ENCODE measurements at places on chromosomes 13 and 19.

DNA sequence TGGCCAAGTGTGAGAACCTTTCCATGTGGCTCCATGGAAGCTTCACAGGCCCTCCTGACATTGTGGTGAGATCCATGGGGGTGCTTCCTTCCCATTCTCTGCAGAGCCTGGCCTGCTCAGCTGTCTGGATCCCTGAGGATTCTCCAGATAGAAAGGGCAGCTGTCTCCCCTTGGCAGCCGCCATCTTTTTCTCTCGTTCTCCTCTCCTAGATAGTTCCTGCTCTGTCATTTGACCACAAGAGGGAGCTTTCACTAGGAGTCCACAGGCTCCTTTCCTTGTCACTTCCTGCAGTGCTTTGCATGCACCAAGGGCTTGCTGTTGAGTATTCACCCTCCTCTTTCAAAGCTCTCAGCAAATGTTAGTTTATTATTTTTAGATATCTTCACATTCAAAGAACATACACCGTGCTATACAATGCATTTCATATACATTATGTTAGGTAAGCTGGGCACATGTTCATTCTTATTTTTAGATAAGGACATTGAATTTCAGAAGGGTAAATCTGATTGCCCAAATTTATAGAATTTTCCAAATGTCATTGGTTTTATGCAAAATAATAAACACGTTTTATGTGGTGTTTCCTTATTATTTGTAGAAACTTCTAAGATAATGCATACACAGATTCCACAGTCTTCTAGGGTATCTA is 133.2 kb downstream of the FRY start:
- DNase-seq = no peak

GRCh38 chr19:28633319-28634018 is 579.5 kb downstream of the UQCRFS1 start:
- DNase-seq = no peak

DNA sequence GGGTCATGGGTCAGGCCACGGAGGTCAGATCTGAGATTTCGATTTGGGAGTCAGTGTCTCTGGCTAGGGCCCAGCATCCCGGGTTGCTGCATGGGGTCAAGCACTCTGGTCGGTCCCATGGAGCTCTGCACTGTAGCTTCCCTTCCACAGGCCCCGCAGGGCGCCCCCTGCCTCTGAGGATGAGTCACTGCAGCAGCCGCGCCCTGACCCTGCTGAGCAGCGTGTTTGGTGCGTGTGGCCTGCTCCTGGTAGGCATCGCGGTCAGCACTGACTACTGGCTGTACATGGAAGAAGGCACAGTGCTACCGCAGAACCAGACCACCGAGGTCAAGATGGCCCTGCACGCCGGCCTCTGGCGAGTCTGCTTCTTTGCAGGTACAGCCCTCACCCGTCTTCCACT is 3.6 kb downstream of the CACNG7 start:
- DNase-seq = no peak

- DNase-seq = no peak
Observed at GRCh38 chr13:54373211-54373610, 1344.6 kb downstream of the OLFM4 start.

DNA sequence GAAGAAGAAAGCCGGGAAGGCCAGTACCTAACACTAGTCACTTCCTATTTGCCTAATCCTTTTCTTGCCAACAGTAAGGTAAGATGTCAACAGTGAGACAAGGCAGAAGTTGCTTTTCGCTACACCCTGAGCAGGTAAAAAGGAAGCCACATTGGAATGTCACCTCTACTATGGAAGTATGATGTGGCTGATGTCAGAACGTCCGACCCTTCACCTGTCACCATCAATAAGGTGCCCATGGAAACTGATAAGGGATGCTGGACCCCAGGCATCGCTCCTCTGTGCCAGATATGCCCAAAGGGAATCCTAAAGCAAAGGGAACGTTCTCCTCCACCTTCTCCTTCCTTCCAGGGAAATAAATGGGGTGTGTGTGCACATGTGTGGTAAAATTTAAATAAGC is 34.3 kb downstream of the COL4A1 start:
- no peak for DNase-seq

DNA sequence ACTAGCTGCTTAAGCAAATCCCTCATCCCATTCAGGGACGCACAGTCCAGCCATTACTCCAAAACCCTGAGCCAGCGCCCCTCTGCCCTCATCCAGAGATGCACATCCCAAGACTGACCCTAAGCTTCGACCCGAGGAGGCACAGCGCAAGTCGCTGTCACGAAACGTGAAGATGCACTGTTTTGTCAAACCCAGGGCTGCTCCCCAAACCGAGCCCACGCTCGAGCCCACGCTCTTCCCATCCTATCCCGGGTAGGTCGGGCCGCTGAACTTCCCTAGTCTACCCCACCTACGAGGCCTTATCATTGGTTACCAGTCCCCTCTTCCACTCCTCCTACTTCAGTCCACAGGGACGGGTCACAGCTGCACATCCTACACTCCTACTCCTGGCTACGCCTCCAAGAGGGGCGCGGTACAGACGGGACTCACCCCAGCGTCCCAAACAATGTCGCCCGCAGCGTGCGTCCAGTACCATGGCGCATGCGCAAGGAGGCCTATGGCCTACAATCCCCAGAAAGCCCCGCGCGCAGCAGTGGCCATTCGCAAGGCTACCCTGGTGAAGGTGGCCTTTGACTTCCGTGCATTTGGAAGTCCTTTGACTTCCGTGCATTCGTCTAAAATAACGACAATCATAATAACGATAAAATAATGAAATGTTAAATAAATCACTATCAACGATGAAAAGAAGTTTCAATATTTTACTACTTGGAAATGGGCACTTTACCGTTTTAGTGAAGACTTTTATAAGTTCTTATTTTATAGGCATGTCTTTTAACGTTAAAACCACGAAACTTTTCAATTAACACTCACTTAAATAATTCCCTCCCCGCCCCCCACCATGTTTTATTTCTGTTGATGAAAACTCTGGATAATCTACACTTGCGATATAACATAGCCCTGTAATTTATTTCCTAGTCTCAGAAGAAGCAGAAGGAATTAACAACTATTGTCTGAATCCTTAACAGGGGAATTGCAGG is at the start of gene ZNF285:
Gene ZNF285 (minus strand): TSS at position 470 of the 977 bp plus-strand sequence. CDS start 4,395 bp downstream, outside the sequence.
- DNase-seq = peak; percentile 93

GRCh38 chr13:60590800-60591747 is 194.1 kb downstream of the TDRD3 start:
- no peak for DNase-seq

DNA sequence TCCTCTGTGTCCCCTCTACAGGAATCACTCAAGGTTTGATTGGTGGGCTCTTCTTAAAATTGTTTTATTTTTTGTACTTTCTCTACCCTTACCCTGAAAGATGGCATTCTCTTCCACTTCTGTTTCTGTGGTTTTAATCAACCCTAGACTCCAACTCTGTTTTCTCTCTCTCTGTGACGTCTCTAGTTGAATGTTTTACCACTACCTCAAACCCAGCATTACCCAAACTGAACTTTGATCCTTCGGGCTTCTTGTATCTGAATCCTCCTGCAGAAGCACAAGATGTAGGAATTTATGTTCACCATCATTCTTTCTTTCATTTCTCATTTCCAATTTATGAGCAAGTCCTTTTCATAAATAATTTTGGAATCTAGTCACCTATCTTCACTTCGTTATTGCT is 39.9 kb downstream of the PCCA start:
- no peak for DNase-seq

DNA sequence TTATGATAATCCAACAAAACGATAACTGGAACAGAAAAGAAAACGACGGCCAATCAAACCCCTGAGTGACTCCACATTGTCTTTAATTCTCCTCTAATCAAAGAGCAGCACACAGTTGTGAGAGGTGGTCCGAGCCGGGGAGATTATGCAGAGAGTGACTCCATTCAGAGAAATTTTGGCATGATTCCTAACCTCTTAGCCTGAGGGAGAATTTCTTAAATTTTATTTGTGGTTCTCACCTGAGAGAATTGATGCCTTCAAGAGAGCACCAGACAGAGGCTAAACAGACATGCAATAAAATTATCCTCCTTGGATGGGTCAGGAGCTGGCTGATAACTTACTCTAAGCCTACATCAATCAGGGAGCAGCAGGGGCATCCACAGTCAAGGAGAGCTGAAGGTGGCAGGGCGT is 310.0 kb upstream of the KLF12 start:
- no peak for DNase-seq

GRCh38 chr19:18225702-18226468 is at the start of gene PDE4C:
Gene PDE4C (minus strand): TSS chr19:18226438. CDS start chr19:18226415, 23 bp downstream.
- DNase-seq = no peak

GRCh38 chr13:71018995-71019394 is 848.0 kb downstream of the DACH1 start:
- DNase-seq = no peak

DNA sequence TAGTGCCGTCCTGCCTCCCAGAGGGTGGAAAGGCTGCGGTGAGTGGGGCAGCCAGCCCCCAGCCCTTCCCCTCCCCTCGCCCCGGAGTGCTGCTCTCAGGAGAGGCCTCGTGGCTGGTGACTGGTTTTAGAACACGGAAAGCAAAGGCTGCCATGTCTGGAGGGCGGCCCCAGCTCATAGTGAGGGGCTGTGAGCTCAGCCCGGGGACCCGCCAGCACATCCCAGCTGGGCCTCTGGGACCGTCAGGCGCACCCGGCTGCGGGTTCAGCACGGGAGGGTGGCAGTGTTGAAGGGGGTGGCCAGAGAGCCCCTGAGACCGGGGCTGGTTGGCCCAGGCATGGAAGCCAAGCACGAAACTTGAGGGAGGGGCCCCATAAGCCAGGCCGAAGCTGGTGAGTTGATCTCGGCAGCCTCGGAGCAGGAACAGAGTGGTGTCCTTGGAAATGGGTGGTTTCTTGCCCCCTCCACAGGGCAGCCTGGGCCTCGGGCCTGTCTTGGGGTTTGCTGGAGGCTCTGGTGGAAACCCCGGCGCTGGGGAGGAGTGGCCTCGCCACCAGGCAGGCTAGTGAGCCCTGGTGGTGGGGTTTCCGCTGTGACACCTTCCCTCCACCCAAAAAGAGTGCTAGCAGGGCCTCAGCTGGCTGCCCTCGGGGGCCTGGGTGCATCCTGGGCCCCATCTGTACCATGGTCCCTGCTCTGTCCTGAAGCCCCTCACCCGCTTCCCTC is 157.7 kb downstream of the KDM4B start:
- no peak for DNase-seq

DNA sequence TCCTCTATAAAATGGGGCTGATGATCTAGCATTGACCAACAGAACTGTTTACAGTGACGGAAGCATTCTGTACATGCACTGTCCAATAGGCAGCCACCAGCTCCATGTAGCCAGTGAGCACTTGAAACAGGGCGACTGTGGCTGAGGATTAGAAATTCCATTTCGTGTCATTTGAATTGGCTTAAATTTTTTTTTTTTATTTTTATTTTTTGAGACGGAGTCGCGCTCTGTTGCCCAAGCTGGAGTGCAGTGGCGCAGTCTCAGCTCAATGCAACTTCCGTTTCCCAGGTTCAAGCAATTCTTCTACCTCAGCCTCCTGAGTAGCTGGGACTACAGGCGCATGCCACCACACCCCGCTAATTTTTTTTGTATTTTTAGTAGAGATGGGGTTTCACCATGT is 3.0 kb downstream of the PRKCG start:
- DNase-seq = no peak

- no peak for DNase-seq
Observed at GRCh38 chr13:41708713-41709112, 251.4 kb downstream of the RGCC start.

DNA sequence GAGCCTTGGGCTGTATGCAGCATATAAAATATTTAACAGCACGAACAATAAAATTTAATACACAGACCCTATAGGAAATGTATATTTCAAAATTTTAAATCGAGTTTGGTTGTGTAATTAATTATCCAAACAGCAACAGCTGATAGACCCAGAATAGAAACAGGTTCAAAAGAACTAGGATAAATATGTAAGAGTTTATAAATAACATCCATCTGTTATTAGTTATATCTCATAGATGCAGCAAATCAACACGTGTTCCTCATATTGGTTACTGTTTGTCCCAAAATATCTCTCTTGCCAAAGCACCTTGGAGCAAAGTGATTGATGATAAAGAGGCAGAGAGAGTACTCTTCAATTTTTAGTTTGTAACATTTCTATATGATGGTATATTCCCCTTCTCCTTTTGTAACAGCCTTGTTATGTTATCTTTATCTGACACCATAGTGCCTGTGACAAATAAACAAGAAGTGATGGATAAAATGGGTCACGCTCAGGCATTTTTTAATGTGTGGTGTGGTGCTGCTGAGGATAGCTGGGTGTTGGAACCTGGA is 260.6 kb upstream of the NBEA start:
- DNase-seq = no peak

DNA sequence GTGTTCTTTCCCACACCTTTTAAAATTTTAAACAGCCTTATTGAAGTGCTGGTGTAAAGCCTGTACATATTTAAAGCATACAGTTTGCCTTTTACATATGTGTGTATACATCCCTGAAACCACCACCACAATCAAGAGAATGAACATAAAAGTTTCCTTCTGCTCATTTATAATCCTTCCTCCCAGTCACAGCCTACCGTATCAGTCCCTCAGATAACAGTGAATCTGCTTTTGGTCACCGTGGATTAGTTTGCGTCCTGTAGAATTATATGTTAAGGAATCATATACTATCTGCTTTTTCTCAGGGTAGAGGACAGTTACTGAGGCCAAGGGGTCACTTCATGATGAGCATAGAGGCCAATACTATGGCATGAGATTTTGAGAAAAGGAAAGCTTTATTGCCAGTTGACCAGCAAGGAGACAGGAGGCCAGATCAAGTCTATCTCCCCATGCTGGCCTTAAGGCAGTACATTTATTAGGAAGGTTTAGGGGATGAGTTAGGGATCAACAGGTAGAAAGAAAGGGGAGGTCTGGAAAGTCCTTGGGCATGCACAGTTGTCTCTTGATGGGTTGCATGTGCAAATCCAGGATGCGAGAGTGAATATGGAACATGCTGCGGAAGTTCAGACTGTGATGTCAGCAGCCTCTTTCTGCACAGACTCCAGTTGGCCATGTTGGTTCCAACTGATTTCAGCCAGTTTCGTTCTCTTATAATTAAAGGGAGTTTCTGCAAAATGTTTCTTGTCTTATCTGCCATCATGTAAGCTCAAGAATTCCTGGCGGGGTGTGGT is 36.3 kb upstream of the LSM14A start:
- no peak for DNase-seq

GRCh38 chr13:81001828-81002385 is 661.0 kb upstream of the SPRY2 start:
- no peak for DNase-seq

- no peak for DNase-seq
Observed at GRCh38 chr13:35923347-35923746, 207.8 kb downstream of the DCLK1 start.

DNA sequence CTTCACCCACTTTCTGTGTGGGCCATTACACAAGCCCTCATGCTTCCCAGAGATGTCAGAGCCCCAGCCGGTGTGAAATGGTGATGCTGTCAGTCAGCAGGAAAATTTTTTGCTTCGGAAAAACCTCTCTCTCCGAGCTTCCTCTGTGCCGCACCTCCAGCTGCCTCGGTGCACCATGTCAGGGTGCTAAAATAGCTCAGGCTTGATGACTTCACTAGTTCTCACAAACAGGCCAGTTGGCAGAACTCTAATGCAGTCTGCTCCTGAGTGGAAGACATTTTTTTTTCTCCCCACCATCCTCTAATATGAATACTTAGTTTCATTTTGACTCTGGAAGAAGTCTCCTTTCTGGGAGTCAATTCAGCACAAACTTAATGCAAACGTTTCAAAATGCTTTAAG is 71.3 kb downstream of the KLF12 start:
- no peak for DNase-seq

Data from upper lobe of right lung (tissue), 1 donor.